AML-193 (cell line): ENCODE measurements at places on chromosomes 12 and 14.

- peak; percentile 48 for DNase-seq
These were observed 86.9 kb upstream of the TTC7B start for GRCh38 chr14:90903101-90903500.

DNA sequence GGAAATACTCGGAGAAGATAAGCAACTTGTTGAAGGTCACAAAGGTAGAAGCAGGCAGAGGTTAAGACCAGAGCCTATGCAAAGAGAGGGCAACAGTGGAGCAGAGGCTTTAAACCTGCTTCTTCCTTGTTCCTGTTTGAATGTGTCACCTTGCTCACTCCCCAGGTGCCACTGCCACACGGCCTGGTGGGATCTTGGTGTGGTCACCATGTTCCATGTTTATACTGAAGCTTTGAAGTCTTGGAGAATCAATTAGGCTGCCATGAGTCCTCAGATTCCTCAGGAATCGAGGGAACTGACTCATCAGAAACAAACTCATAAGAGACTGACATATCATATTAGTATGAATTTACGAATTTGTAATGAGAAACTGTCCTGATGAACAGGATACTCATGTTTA lies 46.8 kb downstream of the IQSEC3 start:
- no peak for DNase-seq

DNA sequence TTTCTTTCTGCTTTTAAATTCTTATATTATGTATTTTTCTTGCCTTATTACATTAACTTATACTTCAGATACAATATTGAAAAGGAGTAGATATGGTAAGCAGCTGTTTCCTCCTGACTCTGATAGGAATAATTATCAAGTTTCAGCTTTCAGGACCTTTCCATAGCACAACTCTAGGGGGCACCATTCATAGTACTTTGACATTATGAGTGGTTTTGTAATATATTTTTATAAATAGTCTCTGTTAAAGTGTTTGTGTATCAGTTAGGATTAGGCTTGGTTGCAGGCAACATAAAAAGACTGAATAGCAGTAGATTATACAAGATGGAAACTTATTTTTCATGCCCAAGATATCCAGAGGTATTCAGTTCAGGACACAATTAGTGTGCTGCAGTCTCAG lies 27.9 kb upstream of the PARP11 start:
- DNase-seq: no peak

GRCh38 chr12:14910090-14910915 lies 24.6 kb upstream of the MGP start:
- no peak for DNase-seq

GRCh38 chr12:62761658-62762057 lies 173.3 kb downstream of the PPM1H start:
- DNase-seq: no peak

DNA sequence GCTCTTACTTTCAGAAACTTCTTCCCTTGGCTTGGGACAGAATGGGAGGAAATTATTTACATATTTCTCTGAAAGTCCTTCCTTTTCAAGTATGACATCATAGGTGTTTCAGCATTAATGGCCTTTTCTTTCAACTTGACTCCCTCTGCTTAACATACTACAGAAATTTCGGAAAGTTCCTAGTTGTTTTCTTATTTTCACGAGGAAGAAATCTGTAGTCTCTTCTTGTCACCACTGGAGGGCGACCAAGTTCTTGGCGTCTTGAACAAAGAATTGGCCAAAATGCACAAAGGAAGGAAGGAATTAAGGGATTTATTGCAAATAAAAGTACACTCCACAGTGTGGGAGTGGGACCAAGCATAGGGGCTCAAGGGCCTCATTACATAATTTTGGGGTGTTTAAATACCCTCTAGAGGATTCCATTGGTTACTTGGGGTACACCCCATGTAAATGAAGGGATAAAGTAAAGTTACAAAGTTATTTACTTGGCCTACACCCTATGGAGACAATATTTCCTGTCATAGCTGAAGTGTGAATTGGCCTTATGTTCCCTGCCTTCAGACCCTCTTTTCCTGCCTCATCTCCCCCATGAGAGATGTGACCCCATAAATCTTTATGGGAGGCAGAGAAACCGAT lies 70.4 kb downstream of the RPL10L start:
- peak; percentile 43 for DNase-seq

GRCh38 chr14:104545942-104546501 lies 33.5 kb upstream of the C14orf180 start:
- DNase-seq: no peak

DNA sequence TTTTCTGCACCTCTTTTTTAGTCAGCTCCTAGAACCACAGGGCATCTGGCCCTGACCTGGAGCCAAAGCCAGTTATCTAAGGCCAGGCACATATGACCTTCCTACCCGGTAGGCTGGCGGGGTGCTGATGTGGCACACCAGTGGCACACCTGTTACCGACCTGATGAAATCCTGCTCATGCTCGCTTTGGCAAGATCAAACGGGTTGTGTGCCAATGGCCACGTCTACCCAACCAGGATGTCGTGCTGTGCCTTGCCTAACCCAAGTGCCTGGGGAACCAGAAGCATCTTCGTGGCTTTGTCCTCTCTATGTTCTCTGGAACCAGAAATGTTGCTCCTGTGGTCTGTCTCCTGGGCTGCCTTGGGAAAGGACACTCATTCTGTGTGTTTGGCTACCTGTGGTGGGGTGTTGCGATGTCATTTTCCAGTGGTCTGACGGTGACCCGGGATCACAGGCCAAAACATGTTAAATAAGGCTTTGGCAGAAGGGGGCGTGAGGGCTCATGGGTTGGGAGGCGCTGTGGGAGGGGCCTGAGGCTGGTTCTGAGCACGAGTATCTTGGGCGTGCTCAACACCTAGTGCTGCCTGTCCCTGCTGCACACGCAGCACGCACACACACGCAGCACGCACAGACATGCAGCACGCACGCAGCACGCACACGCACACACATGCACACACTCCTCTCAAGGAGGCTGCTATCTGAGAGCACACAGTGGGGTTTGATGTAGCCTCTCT lies 27.9 kb downstream of the CCNK start:
- no peak for DNase-seq

DNA sequence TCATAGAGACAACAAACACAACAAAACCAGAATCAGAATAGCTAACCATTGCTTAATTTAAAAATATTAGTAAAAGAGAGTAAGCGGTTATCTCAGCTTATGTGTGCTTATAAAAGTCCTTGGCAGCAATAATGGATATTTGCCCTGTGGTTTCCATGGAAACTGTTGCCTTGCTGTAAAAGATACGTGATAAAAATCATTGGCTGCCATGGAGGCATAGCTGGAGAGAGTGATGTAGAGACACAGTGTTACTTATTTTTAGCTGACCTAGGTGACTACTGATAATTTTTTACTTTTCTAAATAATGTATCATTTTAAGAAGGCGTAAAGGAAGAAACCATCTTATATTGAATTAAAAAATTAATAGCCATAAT lies 92.9 kb downstream of the ERC1 start:
- no peak for DNase-seq

DNA sequence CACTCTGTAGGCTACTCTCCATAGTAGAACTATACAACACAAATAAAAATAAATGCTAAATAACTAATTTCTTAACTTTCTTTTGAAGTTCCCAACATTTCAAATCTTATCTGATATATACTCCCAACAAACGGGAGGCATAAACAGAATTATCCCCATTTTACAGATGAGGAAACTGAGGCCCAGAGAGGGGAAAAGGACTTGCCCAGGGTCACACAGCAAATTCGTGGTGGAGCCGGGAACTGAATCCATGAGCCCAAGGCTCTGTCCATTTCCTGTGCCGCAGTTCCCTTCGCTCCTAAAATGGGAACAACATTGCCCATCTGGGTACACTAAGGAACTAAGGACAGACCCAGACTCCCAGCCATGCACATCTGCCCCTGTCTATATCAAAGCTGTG lies 12.2 kb downstream of the ZNF384 start:
- no peak for DNase-seq

- peak; percentile 15 for DNase-seq
These were observed 404.9 kb downstream of the FLRT2 start for GRCh38 chr14:85934886-85935254.

- no peak for DNase-seq
These were observed 39.1 kb upstream of the STAB2 start for GRCh38 chr12:103547929-103548328.

DNA sequence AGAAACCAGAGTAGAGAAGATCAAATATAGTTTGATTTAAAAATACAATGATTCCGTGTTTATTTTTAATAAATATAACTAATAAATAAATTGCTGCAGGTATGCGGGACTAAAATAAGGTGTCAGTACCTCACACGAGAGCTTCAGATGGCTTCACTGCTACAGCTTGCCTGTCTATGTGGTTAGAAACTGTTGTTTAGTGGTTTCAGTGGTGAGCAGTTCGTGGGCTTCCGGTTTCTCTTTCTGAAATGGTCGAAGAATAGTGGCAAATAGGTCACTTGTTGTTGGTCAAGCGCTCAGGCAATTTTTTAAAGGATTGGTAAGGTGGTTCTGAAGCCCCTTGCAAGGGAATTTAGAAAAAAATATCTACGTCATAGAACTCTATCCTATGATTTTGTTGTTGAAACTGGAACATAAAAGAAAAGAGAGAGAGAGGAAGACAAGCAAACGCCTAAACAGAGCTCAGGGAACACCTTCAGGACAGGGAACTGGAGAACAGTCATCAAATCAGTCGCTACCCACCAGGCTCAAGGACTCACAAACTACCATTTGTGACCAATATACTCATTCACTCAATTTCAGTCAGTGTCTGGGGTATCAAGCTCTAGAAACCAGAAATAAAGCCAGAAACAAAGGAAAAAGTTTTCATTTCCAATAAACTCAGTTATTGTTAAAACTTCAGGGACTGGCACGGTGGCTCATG lies 31.3 kb downstream of the GABARAPL1 start:
- DNase-seq: peak; percentile 80

DNA sequence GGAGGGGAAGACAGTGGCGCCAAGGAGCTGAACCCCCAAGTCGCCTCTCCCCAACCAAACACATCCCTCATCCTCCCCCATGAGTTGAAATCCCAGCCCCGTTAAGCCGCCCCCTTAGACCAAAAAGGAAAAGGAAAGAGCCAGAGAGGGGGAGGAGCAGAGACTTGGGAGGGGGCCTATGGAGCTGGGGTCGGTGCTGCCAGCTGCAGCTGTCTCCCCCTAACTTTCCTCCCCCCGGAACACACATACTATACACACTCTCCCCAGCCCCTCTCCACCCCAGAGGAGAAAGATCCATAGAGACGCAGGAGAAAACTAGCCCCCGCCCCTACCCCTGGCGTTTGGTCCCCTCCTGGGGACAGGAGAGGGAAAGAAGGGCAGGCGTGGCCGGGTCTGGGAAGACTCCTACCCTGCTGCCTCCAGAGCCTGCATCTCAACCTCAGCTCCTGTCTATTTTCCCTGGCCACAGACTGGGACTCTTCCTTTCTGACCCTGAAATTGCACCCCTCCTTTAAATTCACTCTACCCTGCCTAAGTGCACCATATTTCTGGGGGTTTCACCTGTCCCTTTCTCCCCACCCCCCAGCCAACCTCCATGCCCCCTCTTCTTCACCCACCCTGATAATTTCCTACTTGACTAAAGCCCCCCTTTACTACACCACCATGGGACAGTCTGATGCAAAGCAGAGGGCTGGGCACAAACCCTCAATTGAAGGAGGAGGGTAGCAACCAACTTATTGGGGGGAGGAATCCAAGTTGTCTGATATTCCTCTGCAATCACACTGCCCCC lies 1.7 kb upstream of the HOXC9 start:
- no peak for DNase-seq

DNA sequence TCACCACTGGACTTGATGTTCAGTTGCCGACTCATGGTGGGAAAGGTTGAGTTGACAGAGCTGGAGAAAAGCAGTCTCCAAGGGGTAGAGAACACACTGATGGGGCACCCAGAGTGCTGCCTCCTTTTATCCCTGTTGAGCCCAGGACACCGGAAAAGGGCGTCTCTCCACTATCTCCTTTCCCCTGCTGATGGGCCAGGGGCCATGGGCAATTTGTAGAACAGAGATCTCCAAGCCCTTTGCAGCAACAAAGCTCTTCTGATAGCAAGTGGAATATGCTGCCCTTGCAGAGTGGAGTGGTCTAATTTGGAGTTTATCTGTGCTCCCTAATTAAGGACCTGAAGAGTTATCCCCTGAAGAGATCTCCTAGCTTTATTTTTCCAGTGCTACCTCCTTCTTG lies at the start of gene KRT74:
TSS of gene KRT74 (minus strand) at position 101 of the 400 bp plus-strand sequence. CDS start at position 35, 66 bp downstream.
- DNase-seq: no peak
